Activated CD4-positive, alpha-beta T cell treated with anti-CD3 and anti-CD28 coated beads, Interleukin-10, Interleukin-2, amounts not matched to agents 100 ng/mL and 50 ng/mL, durations not matched to agents 16 hours and 8 hours (primary cell): ENCODE measurements at places on chromosomes 1 and 21.

DNA sequence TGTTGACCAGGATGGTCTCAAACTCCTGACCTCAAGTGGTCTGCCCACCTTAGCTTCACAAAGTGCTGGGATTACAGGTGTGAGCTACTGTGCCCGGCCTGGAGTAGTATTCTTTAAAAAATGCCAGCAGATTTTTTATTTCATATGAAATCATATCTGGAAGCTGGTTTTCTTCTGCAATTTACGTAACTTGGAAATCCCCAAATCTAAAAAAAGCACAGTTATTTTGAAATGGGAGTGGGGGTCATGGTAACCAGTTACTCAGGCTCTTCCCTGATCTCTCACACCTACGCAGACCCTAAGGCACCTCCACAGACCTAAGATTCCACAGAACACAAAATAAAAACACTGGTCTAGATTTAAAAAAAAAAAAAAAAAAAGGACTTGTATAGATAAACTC is 219.8 kb downstream of the DAB1 start:
- no peak for DNase-seq

DNA sequence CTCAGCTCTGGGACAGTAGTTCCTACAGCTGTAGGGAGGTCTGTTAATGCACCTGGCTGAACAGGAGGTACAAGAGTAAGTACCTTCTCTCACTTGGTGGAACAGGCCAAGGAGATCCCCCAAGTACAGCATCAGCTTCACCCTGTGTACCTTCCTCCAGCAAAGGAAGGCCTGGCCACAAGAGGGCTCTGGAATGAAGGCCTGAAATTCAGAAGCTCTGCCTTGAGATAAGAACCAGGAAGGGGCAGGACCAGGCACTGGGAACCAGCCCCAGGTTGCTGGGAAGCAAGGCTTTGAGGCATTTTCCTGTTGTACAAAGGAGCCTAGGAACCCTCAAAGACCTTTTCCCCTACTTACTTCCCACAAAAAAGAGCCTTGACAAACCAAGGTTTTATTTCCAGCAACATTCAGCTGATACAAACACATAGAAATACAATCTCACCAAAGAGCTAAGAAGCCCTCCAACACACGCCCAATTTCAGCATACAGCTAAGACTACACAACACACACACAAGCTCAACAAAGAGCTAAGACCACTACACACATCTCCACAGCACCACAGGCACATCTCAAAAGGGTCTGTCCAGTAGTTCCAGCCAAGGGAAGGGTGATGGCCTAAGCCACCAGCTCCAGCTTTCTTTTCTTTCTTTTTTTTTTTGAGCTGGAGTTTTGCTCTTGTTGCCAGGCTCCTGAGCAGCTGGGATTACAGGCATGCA is 23.5 kb downstream of the F11R start:
- DNase-seq: peak; percentile 50

DNA sequence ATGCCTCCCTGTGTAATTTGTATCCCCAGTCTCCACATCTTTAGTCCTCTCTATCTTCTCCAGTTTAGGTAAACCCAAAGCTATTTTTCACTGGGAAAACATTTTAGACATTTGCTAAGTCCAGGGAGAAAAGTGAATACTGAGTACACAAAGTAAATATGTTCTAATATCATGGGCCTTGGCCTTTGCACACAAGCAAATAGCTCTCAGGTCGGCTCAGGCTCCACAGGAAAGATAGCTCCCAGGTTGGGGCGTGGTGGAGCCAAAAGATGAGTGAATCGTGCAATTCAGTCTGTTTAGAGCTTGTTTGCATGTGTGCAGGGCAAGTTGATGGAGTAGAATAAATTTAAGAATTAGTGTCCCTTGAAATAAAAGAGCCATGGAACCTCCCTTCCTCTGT is 7.9 kb downstream of the RGSL1 start:
- no peak for DNase-seq

DNA sequence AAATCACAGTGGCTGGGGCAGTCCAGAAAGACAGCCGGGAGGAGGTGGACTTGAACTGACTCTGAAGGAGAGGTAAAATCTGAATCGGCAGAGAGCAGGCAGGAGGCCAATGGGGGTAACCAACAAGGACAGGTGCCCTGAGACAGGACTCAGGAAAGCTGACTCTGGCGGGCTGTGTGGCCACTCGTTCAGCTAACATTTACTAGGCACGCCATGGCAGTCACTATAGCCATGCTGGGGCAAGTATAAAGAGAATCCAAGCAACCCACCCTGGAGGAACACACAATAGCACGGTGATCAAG is 7.4 kb downstream of the TIAM1 start:
- DNase-seq: no peak

- DNase-seq: no peak
Measured at GRCh38 chr1:244236101-244236500, 185.0 kb downstream of the ZBTB18 start.

DNA sequence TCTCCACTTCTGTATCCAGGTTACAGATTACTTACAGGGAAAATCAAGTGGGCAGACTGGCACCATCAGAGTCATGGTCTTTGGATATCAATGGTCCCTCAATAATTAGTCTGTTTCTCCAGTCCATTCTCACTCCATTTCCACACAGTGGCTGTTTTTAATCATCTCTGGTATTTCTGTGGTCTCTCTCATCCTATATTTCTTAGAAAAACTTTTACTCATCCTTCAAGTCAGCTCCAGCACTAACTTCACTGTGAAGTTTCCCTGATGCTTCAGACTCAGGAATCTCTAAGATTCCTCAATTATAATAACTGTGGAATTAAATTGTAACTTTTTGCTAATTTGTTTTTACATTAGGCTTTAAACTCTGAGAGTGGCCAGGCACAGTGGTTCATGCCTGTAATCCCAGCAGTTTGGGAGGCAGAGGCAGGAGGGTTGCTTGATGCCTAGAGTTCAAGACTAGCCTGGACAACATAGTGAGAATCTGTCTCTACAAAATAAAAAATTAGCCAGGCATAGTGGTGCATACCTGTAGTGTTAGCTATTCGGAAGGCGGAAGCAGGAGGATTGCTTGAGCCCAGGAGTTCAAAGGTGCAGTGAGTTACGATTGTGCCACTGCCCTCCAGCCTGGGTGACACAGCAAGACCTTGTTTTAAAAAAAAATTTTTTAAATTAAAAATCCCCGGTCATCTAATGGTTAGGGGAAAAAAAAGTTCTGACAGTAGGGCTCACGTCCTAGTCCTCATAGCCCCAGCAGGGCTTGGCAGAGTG is 10.6 kb downstream of the CD160 start:
- DNase-seq: no peak

DNA sequence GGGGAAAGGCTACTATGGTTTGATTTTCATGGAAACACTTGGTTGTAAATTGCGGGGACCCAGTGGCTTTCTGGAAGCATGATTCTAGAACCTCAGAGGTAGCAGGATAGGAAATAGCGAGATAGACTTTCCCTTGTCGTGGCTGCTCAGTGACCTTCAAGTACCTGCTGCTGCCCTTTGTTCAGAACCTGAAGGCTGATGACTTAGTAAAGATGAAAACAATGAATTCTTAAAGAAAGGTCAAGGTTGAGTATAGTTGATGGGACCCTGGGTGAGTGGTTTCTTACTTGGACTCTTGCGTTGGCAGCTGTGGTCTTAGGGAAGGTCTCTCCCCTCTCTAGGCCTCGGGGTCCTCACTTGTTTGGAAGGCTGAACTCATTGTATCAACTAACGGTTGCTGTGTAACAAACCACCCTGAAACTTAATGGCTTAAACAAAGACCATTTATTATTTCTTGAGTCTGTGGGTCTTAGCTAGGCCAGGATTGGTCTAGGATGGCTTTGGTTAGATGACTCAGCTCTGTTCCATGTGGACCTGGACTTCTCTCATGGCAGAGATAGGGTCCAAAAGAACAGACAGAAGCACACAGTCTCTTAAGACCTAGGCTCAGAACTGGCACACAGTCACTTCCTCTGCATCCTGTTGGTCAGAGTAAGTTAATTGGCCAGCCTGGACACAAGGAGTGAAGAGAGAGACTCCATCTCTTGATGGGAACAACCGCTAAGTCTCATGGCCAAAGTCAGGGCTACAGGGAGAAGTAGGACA is 89.2 kb upstream of the SELENON start:
- DNase-seq: no peak

- peak; percentile 85 for DNase-seq
Measured at GRCh38 chr1:10939654-10940450, 72.6 kb upstream of the TARDBP start.

- DNase-seq: no peak
Measured at GRCh38 chr1:36937371-36937770, 96.9 kb downstream of the GRIK3 start.

GRCh38 chr1:248813546-248813945 is 12.2 kb downstream of the SH3BP5L start:
- DNase-seq: no peak

DNA sequence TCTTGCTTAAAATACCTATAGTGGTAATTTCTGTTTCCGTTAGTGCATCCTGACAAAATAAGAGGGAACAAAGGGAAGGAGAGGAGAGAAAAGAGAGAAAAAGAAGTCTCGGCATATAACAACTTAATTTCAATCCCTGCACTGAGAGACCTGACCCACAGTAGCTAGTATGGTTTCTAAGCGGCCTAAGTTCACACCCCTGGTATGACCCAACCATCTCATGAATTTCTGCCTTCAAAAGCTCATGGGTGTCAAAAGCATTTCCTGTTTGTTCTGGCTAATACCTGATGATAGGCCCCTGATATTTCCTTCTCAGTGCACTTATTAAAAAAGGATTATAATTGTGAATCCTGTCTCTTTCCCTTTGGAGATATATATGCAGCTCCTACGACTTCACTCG is 32.1 kb upstream of the RGS1 start:
- DNase-seq: no peak

DNA sequence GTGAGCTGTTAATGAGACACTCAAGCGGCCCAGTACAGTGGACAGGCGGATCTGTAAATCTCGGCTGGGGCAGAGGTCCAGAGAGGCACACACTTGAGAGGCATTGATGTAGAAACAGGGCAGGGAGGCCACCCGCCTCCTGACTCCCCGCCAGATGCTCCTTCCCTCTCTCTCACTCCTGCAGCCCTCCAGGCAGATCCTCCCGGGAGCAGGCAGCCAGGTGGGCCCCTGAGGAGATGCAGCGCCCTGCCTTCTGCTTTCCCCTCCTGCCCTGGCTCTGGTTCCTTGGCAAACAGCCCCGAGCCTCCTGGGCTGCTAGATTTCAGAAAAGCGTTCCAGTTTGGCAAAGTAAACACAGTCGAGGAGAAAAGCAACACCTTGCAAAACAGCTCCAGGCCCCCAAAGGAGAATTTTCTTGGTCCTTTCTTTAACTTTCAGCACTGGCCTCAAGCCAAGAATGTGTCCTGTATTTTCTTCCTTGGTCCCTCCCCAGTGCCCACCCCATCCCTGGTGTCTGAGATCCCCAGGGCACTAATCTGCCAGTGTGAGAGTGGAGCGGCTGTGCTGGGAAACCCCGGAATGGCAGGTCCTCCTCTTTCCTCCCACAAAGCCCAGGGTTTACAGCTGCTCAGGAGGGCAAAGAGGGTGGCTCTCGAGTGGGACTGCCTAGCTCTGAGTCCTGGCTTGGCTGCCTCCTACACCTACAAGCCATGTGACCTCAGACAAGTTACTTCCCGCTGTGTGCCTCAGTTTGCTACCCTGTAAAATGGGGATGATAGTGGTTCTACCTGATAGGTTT is 29.4 kb upstream of the IFNLR1 start:
- DNase-seq: no peak

- peak; percentile 46 for DNase-seq
Measured at GRCh38 chr1:220680085-220680687, 10.0 kb upstream of the C1orf115 start.

GRCh38 chr21:16605597-16605996 is 875.8 kb downstream of the USP25 start:
- DNase-seq: no peak

DNA sequence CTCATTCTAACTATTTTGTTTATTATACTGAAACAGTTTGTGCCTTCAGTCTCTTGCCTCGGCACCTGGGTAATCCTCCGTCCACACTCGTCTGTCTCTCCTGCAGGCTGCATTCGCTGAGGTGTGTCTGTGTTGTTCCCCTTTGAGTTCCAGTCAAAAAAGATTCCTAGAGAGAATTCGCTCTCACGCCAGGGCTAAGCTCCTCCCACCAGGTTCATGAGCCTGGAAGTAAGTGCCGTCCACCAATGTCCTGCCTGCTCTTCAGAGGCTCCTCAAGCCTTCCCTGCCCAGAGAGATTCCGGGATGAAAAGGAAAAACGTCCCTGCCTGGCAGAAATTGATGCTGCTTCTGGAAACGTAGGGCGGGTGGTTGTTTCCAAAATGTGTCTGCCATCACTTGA is 12.9 kb downstream of the KIAA2013 start:
- no peak for DNase-seq

DNA sequence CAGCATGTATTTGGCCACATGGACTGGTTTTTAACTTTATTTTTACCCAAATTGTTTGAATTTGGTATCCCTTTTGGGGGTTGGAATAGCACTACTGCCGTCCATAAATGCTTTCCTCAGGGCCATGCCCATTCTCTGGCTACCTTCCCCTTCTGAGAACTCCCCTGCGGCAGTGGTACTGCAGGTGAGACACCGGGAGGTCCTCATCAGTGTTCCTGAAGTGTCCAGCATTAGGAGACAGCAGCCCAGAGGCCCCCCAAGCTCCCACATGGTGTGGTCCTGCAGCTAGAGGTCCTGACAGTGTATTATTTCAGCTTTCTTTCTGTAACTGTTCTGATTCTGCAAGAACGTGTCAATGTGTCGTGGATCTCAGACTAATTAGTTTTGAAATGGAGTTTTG is 8.9 kb downstream of the LMO4 start:
- DNase-seq: no peak

DNA sequence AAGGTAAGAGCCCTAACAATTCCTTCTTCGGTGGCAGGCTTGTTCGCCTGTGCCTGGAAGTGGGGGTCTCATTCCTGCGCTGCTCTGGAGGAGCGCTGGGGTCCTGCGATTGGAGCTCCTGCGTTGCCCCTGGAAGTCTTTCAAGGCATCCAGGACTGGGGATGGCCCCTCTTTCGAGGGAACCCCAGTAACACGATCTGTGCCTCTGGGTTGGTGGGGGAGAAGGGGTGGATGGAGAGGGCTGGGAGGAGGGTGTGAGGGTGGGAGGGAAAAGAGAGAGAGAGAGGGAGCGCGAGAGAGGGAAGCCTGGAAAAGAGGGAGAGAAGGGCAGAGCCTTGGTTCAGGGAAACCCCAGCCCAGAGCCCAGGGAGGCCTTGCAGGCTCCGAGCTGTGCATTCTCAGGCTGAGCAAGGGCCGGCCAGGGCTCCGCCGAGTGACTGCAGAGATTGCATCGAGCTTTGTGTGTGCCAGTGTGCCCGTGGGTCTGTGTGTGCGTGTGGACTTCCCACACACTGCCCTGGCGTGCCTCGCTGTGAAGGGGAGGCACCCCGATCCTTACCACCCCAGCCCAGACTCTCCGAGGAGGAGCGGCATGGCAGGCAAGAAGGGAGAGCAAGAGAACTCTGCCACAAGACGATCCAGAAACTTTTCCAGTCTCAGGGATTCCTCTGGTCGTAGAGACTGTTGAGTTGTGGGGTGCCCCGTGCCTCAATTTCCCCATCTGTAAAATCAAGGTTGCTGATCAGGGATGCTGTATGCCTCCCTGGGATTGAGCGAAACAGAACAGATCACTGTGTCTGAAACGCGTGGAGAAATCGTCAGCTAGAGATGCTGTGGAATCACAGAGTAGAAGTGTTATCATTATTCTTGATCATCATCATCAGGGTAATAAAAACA is 619 bp downstream of the BCL9 start:
- DNase-seq: peak; percentile 36
